Psoas muscle (tissue), 8 donors: ENCODE measurements at places on chromosomes 7 and 10. TPM values are rescaled to one million over a fixed set of nuclear protein-coding genes. Genes with fewer than 3 reads are reported as not detected.

- DNase-seq = no peak
Measured at GRCh38 chr7:88928276-88928675, 132.7 kb upstream of the TEX47 start.

OGDHL gene
- 0.17 TPM for total RNA-seq

DNA sequence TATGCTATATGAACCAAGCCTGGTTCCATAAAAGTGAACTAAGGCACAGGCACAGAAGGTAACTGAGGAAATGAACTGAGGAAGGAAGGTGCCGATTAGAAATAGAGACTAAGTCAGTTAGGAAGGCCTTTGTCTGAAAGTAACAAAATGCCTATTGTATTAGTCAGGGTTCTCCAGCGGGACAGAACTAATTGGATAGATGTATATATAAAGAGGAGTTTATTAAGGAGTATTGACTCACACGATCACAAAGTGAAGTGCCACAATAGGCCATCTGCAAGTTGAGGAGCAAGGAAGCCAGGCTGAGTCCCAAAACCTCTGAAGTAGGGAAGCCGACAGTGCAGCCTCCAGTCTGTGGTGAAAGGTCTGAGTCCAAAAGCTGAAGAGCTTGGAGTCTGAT is 13.9 kb upstream of the PLXNA4 start:
- DNase-seq = no peak

DNA sequence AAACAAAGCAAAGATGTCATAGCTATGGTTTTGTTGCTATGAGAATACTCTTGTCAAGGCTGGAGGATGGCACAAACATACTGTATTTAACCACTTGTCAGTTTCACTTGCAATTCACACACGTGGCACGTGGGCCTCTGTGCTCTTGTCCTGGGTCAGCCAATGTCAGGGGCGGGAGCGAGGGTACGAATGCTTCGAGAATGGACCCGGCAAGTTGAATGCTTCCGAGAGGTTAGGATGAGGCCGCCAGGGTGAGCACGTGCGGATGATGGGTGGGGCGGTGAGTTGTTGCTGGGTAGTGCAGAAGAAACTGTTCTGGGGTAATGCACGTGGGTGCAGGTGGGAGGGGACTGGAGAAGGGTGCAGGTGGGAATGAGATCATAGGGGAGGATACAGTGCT is 10.4 kb upstream of the OCM2 start:
- no peak for DNase-seq

DNA sequence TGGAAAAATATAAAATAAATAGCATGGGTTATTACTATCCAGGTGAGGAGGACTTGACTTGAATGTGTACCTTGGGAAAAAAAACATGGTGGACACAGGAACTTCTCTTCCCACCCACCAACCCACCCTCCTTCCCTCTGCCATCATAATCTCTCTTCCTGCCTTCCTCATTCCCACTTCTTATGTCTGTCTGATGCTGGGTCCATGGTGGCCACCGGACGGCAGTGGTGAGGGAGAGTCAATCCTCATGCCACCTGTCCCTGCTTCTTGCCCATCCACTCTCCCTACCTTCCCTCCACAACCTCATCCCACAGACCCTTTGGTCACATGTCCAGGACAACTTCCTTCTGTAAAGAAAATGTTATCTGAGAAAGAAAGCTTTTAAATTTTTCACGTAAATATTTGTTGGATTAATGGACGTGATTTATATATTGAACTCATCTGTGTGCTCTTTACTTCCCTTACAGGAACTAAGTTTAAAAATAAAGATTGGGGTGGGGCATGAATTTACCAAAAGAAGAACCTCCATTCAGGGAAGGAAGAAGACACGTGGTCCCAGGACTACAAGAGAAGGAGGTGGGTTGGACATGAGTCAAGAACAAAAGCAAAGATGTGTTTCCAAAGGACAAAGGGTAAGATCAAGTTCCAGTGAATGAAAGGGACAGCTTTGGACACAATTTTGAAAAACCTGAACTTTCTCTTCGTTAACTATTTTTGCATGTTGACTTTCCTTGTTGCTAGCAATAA is 104.5 kb downstream of the PIP4K2A start:
- no peak for DNase-seq

NOS3 gene
- total RNA-seq = 5.8 TPM

- DNase-seq = no peak
Measured at GRCh38 chr10:13615650-13616300, 29.0 kb downstream of the PRPF18 start.
